Activated CD4-positive, CD25-positive, alpha-beta regulatory T cell treated with anti-CD3 and anti-CD28 coated beads, Interleukin-2, amount 50 U/mL, for 24 hours (primary cell): ENCODE measurements at places on chromosomes 7 and 10.

DNA sequence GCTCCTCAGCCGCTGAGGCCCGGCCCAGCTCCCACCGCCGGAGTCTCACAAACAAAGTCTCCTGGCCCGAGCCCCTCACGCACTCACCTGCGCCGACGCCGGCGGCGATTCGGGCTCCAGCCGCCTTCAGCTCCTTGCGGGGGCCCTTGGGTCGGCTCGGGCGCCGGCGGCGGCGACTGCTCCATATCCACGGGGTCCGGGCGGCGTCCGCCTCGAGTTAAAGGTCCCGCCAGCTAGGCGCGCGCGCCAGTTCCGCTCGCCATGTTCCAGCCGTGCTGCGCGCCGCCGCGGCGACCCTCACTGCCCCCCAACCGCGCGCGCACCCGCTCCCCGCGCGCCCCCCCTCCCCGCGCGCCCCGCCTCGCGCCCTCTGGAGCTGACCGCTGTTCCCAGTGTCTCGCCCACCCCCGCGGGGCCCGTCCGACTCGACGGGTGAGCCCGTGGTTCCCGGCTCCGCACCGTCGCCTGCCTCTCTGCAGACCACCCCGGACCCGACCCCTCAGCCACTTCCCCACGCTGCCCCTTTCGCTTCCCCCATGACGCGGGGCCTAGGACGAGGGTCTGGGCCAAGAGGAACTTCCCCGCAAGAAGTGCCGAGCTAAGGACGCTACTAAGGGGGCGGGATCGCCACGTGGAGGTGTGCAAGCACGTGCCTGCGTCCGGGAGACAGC is 396.1 kb downstream of the ZNF33B start:
- no peak for ATAC-seq

- no peak for ATAC-seq
Measured at GRCh38 chr7:17103984-17104383, 194.5 kb upstream of the AHR start.

- no peak for ATAC-seq
Measured at GRCh38 chr10:44949127-44949802, 10.3 kb upstream of the RASSF4 start.

- no peak for ATAC-seq
Measured at GRCh38 chr7:2651336-2651735, 19.6 kb downstream of the TTYH3 start.

DNA sequence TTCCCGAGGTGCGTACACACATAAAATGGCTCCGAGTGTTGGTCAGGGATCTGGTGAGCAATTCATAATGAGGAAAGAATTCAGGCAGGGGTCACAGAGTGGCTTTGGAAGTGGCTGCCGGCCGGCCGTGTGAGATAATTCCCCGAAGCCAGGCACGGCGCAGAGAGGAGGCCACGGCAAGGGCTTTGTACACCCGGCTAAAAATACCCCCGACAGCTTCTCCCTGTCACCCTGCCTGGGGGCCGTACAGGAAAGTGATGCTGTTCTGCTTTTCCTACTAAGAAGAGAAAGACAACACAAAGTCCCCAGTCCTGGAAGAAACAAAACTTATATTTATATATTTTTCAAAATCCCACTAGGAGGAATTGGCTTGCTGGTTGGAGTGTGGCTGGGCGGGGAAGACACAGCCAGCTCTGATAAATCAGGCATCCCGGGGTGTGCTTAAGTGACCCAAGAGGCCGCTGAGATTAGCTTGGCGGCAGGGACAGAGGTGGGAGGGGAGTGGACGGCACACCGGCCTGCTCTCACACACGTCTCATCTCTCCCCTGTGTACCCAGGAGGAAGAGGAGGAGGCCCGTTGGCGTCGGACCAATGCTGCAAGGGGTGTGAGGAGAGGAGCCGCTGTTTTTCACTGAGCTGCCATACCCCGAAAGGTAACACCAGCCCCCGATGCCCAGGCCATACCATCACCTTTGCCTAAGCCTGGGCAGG is 70.5 kb downstream of the ZMIZ1 start:
- ATAC-seq = no peak

GRCh38 chr10:74244097-74244685 is 93.2 kb downstream of the ADK start:
- no peak for ATAC-seq

- ATAC-seq = no peak
Measured at GRCh38 chr10:24341371-24341770, 132.4 kb downstream of the KIAA1217 start.

DNA sequence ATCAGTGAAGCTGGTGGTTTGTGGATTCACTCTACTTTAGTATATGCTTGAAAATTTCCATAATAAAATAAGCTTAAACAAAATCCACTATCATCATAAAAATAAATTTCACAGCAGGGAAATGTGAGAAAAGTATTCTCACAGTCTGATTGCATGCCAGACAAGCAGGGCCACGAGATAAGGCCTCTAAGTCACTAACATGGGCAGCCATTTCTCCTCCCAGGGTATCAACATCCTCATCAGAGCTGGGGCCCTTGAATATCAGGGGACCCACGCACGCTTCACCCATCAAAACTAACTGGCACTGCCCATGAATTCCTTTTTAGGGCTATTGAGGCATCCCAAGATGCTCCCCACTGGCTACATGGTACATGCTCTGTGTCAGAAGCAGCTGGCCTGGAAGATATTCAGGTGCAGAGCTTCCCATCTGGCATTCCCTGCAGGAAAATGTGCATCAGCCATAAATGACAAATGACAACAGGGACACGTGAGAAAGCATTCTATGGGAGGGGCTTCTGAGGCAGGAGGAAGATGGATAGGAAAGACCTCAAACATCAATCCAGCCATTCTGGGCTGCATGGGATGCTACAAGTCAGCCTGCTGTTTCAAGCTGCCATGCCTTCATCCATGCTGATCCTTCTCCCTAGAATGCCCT is 17.4 kb downstream of the CCDC6 start:
- ATAC-seq = no peak

DNA sequence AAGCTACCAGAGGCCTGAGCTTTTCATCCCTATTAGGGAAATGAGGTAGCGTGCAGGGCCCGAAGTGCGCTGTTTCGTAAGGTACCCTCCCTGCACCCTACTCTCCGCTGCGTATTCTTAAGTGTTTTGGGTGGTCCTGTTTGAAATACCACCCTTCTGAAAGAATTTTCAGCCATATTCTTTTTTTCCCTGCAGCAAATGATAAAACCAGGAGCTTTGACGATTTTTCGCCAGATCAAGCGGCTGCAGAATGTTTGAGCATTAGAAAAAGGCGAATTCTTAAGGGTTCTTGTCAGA is 1.2 kb downstream of the RSBN1L start:
- ATAC-seq = no peak

DNA sequence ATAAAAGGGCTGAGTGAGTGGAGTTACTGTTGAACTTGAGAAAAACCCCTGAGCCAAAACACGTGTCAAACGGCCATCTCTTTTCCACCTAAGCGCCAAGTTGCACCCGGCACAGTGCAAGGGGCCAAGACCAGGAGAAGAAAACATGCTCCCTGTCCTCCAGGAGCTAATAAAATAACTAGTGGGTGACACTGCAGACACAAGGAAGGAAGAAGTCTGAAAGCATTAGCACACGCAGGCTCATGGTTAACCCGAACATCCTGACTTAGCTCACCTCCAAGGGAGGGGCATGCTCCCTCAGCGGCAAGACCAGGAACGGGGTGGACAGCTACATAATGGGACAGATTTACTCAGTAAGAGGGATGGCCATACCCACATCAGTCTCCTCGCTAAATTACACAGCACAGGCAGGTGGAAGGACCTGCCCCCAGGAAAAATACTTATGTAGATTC is 65.0 kb downstream of the PIP4K2A start:
- ATAC-seq = peak; percentile 46

GRCh38 chr10:113921561-113922370 is 67.3 kb downstream of the NHLRC2 start:
- ATAC-seq = no peak

DNA sequence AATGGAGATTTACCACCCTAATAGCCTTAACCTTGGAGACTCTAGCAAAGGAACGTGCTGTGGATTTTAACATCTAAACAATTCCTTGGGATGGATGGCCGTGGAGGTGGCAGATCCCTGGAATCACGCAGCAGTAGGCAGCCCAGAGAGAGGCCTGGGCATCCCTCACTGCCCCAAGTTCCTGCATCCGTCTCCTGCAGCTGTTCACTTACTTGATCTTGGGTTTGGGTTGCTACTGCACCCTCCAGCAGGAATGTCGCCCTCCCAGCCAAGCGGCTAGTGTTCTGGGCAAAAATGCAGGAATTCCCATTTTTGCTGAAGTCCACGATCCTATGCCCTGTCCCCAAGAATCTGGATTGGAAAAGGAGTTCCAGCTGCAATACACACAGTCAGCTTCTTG is 166.7 kb upstream of the SH2B2 start:
- no peak for ATAC-seq

GRCh38 chr7:108860615-108861014 is 290.9 kb downstream of the DNAJB9 start:
- no peak for ATAC-seq

GRCh38 chr7:36316319-36316718 is 73.3 kb upstream of the ANLN start:
- ATAC-seq = no peak

DNA sequence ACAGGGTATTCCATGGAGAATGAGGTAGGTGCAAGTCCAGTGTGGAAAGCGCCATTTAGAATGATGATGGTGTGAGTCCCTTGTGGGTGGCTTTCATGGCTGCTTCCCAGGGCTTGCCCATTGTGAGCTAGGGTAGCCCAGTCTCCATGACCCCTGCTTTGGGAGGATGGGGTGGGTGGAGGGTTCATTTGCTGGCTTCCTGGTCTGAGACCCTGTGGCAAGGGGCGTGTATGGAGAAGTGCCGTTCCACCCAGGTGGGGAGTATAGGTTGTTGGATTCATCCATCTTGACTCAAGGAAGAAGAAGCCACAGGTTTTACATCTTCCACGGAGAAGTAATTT is 27.7 kb downstream of the CCM2 start:
- no peak for ATAC-seq

GRCh38 chr7:54188843-54189242 is 353.3 kb upstream of the VSTM2A start:
- no peak for ATAC-seq

DNA sequence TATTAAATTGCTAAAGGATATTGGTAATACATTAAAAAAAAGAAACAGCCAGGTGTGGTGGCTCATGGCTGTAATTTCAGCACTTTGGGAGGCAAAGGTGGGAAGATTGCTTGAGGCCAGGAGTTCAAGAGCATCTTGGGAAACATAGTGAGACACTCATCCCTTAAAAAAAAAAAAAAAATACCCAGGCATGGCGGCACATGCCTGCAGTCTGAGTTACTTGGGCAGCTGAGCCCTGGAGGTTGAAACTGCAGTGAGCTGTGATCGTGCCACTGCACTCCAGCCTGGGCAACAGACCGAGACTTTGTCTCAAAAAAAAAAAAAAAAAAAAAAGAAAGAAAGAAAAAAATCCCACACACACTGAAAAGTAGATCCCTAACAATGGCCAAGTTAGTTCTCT is 59.7 kb downstream of the MACC1 start:
- ATAC-seq = no peak

DNA sequence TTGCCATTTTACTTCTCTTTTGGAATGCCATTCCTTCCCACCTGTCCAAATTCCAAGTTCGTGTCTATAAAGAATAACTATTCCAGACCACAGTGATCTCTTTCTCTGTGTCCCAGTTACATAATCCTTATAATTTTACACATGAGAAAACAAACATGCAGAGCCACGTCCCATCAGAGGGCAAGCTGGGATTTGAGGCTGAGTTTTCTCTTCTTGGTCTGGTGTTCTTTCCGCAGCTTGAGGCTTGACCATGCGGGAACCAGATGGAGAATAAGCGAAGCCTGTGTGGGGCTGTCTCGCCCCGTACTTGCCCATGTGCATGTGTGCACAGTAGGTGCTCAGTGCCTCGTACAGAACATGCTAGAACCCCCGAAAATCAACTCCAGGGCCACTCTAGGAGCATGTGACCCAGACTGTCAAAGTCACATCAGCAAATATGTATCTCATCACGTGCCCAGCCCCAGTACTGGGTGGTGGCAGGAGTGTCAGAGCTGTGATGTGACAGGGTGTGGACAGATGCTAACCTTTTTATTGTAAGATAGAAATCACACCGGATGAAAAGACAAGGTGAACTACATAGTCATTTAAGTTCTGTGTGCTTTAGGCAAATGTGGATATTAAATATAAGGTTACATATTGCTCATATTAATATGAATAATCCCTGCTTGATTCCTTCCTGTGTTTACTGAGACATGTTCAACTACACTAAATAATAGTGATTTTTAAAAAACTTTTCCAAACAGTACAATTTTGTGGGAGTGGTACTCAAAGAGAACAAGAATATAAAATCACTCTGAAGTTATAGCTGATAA is 3.2 kb downstream of the INSIG1 start:
- ATAC-seq = no peak

GRCh38 chr10:102769375-102770107 is 25.8 kb downstream of the WBP1L start:
- ATAC-seq = no peak

DNA sequence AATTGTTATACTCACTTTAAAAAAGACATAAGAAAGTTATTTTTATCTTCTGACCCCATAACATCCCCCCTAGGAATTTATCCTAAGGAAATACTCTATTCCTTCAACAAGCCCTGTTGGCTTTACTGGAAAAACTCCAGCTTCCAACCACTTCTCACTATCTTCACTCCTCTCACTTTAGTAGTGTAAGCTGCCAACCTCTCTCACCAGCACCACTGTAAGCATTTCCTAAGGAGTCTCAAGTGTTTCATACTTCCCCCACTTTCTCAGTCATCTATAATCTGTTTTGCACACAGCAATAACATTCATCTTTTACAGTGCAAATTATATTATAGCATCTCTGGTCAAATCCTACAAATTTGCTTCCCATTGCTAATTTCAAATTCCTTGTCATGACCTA is 45.8 kb downstream of the GPR85 start:
- no peak for ATAC-seq

DNA sequence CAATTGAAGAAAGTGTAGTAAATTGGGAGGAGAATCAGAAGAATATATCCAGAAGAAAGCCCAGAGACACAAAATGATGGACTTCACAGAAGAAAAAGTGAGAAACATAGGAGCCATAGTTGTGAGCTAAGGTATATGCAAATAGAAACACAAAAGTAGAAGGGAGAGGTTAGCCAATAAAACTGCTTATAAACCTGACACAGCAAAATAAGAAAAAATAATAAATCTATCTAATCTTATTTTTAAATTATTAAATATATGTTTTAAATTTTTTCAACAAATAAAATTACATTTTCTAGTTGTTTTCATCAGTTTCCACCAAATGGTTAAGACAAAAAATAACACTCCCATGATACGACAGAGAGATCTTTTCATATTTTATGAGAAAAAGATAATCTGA is 903.5 kb downstream of the DNAJB9 start:
- ATAC-seq = no peak

- no peak for ATAC-seq
Measured at GRCh38 chr10:86225103-86225782, 141.4 kb downstream of the GRID1 start.
